CD4-positive, alpha-beta T cell treated with Interleukin-15 for 4 hours (primary cell): ENCODE measurements at places on chromosomes 5 and 9.

DNA sequence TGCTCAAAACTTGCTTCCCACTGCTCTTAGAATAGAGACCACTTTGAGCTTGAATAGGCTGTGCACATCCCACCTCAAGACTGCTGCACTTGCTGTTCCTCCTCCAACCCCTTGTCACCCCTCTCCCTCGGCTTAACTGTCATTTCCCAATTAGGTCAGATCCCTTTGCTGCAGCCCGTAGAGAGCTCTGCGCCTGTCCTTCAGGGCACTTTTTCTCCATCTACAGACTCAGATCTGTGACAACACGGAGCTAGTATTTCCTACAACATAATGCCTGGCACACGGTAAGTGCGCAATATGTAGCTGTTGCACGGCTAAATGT is 485 bp upstream of the HABP4 start:
- no peak for DNase-seq

GRCh38 chr9:113562653-113563381 is 99.3 kb downstream of the RGS3 start:
- DNase-seq: no peak

GRCh38 chr9:114153761-114154599 is 1.4 kb upstream of the COL27A1 start:
- DNase-seq: no peak

- DNase-seq: no peak
These were observed 17.9 kb downstream of the PRLR start for GRCh38 chr5:35212122-35212982.

DNA sequence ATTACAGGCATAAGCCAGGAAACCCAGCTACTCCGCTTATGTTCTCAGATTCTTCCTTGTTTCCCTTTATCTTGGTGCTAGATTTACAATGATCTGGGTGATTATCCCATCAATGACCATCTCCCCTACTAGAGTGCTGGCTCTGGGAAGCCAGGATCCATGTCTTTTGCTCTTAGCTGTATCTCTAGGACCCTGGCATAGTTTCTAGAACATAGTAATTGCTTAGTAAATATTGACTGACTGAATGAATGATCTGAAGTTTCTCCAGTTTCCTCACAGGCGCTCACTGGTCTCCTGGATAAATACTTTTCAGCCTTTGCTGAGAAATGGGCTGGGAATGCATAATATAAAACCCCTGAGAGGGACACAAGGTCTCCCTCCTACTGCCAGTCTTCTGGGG is 60.0 kb upstream of the KLF9 start:
- no peak for DNase-seq
